ENCODE measurements at places on chromosomes 7 and 10.

DNA sequence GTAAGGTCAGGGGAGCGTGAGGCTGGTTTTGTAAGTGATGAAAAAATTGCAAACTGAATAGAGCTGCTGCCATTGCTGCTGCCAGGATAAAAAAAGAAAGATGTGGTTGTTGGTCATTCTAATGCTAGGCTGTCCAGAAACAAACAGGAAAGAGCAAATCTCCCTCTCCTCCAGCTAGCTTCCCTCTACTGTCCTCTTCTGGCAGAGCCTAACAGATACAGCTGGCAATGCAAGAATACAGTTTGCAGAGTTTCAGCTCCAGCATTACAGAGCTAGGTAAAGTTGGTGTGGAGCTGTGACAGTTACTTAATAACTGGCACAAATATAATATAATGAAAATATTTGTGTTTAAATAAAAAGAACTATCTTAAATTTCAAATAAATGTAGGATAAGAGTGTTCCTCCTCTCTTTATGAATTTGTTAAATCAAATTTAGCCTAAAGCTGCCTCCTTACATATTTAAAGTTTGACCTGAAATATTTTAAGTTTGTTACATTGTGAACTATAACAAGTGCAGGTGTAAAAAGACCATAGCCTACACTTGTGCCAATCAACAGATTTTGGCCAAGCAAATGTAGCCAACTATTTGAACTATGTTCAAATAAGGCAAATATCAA lies 407.7 kb downstream of the SH2D4B start:
- no peak for DNase-seq

- DNase-seq = peak; percentile 14
Measured at GRCh38 chr10:15585303-15585715, 134.4 kb downstream of the ITGA8 start.

- no peak for DNase-seq
Measured at GRCh38 chr10:86752311-86752710, 4.1 kb upstream of the BMPR1A start.

- no peak for DNase-seq
Measured at GRCh38 chr10:306675-307185, 171.5 kb downstream of the ZMYND11 start.

- DNase-seq = no peak
Measured at GRCh38 chr7:96686305-96686704, 23.3 kb downstream of the SEM1 start.

DNA sequence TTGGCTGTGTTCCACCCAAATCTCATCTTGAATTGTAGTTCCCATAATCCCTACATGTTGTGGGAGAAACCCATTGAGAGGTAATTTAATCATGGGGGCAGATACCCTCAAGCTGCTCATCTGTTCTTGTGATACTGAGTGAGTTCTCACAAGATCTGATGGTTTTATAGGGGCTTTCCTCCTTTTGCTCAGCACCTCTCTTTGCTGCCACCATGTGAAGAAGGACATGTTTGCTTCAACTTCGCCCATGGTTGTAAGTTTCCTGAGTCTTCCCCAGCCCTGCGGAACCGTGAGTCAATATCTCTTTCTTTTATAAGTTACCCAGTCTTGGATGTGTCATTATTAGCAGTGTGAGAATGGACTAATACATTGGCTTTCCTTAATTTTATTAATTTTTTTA lies 527.8 kb downstream of the MDFIC start:
- no peak for DNase-seq

DNA sequence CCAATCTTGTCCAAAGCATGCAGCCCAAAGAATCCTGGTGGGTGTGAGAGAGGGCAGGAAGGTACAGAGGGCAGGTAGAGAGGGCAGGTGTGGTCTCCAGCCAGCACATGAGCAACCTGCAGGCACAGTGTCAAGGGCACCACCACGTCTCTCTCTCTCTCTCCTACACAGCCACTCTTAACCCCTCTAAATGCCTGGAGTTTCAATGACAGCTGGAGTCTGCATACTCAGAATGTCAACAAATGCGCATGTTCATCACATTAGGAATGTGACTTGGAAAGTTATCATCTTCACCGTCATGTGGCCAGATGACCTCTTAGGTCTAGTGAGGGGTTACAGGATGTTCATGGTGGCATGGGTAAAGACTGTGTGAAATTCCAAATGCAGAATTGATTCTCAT lies 456.8 kb downstream of the SORCS1 start:
- DNase-seq = no peak

GRCh38 chr10:130784326-130784725 lies 527.2 kb downstream of the TCERG1L start:
- no peak for DNase-seq

DNA sequence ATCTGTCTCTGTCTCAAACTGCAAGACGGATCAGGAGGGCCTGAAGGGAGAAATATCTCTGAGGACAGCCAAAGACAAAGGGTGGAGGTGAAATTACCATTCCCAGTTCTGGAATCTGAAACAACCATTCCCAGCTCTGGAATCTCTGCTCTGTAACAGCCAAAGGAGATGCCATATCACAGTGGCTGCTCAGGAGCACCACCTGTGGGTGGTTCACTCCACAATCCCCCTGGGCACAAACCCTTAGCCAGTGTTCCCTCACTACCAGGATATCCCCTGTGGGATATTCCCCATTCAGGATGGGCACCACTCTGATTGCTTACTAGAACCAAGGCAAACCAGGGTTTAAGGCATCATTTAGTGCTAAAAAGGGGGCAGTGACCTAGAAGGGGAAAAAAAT lies 199.0 kb downstream of the HTR7 start:
- DNase-seq = no peak

All from putamen (tissue), 1 donor.